ENCODE measurements at places on chromosomes 13 and 19. TPM values are rescaled to one million over a fixed set of nuclear protein-coding genes. Genes with fewer than 3 reads are reported as not detected.

- no peak for DNase-seq
Observed at GRCh38 chr19:6766357-6767080, 716 bp downstream of the SH2D3A start.

- no peak for DNase-seq
Observed at GRCh38 chr13:96686286-96686685, 308.0 kb downstream of the OXGR1 start.

DNA sequence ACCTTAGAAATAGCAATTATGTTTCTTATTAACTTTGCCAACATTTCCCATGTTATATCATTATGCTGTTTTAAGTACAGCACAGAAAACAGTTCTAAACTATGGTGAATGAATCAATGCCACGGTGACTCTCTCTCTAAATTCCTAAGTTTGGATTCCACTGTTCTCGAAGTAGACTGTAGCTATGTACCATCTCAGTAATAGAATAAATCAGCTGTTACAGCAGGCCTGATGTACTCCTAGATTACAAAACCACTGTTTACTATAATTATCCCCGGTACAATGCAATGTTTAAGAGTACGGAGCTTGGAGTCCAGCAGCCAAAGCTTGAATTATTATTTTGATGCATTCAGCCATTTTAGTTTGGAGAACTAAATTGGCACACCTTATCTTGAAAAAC, 476.3 kb upstream of the SLITRK1 start:
- no peak for DNase-seq

DNA sequence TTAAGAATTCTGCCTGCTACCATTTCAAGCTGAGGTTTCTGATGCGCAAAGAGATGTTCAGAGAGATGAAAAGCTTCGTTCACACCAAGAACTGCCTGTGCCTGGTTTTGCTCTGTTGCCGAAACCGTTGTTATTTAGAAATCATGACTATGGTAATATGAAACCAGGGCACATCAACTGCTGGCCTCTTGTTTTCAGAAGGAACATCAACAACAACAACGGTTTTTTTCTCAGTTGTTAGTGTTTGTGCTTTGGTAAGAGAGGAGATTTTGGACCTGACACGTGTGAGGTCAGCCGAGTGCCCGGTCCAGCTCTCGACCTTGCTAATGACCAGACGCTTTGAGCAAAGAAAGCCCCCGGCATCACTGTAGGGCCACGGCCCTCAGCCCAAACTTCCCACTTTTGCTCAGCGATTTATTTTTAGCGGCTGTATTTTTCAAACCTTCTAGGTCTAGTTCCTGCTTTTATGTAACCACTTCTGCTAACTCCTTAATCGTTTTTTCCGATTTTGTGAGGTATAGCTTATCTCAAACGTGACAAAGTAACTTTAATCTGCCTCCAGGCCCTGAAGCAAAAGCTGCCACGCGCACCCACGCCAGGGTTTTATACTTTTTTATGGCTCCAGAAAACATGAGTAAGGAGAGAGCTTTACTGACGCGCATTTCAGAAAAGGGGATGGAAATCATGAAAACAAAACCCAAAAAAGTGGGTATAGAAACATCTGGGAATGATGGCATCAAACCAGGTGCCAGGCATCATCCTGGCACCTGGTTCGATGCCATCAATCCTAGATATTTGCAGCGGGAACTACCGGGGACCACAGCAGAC, 42.0 kb downstream of the KLF2 start:
- no peak for DNase-seq

DNA sequence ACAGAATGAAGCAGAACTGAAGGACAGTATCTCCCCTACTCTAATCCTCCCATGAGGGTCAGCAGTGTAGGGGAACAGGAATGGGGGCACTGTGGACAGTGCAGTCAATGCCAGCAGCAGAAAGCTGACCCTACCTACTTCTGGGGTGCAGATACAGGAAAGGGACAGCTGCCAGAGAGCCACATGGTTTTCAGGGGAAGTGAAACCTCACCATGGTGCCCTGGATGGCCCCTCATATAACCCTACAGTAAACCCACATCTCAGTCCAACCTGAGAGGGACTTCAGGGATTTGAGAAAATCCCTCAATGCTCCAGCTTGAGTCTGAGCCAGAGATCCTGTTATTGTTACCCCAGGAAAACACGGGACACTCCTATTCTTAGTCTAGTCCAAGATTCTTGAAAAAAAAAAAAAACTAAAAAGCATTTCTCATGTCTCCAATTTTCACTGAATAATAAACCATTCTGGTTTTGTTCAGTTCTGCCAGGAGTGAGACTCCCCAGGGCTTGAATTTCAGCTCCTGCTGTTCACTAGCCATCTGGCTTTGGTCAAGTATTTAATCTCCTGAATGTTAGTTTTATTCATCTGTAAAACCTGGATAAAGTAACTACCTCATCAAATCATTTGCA, 511.6 kb upstream of the ARGLU1 start:
- no peak for DNase-seq

CNN1 gene
- total RNA-seq = 16.1 TPM

OSCAR gene
- total RNA-seq = not detected

Data from epithelial cell of proximal tubule (primary cell).